ENCODE measurements at places on chromosomes 11 and 22. TPM values are rescaled to one million over a fixed set of nuclear protein-coding genes. Genes with fewer than 3 reads are reported as not detected.

Gene DENND6B
- 3.2 TPM for total RNA-seq

Gene CSNK2A3
- 1.8 TPM for total RNA-seq

Gene CEP126
- 3.3 TPM for total RNA-seq

Gene TXN2
- total RNA-seq: 68.1 TPM

Gene JHY
- 3.5 TPM for total RNA-seq

Gene CCDC116
- 0.09 TPM for total RNA-seq

Gene CD6
- total RNA-seq: not detected

Gene TMEM191B
- 0.96 TPM for total RNA-seq

Gene WT1
- total RNA-seq: 6.0 TPM

Gene UPK3A
- not detected for total RNA-seq

Gene P2RY6
- total RNA-seq: 10.4 TPM

Gene GPR137
- 43.8 TPM for total RNA-seq

Gene FOLR2
- not detected for total RNA-seq

Gene OR8A1
- not detected for total RNA-seq
